ENCODE measurements at places on chromosomes 6 and 20. TPM values are rescaled to one million over a fixed set of nuclear protein-coding genes. Genes with fewer than 3 reads are reported as not detected.

Gene RAET1E
- total RNA-seq: 11.3 TPM

GRCh38 chr20:37575884-37576283 is 48.2 kb upstream of the BLCAP start:
- DNase-seq: no peak

Gene BPHL
- total RNA-seq: 4.6 TPM

- no peak for DNase-seq
Measured at GRCh38 chr6:144314003-144314485, 28.9 kb downstream of the UTRN start.

Gene C6orf141
- total RNA-seq: 6.5 TPM

Gene HLA-F
- 0.90 TPM for total RNA-seq

Gene NOX3
- total RNA-seq: not detected

- no peak for DNase-seq
Measured at GRCh38 chr6:157478926-157479325, 97.9 kb downstream of the ZDHHC14 start.

- no peak for DNase-seq
Measured at GRCh38 chr20:54179946-54180345, 6.2 kb upstream of the CYP24A1 start.

GRCh38 chr6:119966484-119966883 is 616.9 kb upstream of the MAN1A1 start:
- DNase-seq: no peak

Gene GPR63
- total RNA-seq: 1.3 TPM

Gene MAS1L
- not detected for total RNA-seq

GRCh38 chr6:135097172-135097571 is 42.5 kb upstream of the HBS1L start:
- no peak for DNase-seq

DNA sequence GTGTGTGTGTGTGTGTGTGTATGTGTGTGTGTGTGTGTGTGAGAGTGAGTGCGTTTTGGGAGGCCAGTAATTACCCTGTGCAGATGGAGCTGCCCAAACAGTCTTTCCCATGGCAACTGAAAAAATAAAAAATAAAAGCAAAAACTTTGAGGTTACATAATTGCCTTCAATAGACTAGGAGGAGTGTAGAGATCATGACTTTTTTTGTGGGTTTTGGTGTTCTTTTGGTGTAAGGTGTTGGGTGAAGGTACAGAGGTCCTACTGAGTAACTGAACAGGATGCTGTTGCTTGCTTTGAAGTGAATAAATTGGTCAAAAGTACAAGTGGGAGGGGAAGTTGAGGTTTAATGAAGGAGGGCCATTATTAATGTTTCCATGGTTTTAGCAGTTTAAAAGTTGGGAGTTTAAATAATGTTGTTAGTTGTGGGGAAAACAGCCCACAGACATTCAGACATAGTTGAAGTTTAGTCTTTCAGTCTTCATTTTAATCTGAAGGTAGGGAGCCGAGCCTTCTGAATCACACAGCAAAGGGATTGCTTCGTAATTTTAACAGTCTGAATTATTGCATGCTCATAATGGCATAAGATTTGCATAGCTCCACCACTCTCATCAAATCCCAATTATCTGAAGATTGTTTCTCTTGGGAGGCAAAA is 251.4 kb downstream of the PRL start:
- no peak for DNase-seq

- DNase-seq: no peak
Measured at GRCh38 chr6:29653452-29654038, 3.3 kb upstream of the MOG start.

- DNase-seq: peak; percentile 92
Measured at GRCh38 chr6:163745536-163746400, 331.2 kb downstream of the QKI start.
